ENCODE measurements at places on chromosomes 2 and 18.
A peak's percentile ranks its signal among the peaks of the same experiment; 100 is the strongest.

DNA sequence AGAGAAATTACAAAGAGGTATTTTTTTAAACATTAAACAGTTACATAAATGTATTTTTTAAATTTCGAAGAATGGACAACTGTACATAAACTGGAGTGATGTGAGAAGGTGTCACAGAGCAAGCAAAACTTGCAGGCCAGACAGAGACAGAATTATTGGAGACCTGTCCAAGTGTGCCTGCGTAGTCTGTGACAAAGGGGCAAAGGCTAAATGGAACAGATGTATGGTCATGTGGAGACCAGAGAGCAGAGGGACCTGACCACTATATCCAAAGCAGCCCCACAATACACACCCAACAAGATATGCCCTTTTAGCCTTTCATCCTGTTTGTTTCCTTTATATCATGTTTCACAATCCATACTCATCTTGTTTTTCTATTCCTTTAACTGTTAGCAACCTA, 225.3 kb upstream of the VWC2L start:
- no peak for DNase-seq

GRCh38 chr2:28525481-28525880, 29.6 kb downstream of the PLB1 start:
- DNase-seq, result no peak

- no peak for DNase-seq
Observed at GRCh38 chr2:196887431-196887830, 39.1 kb downstream of the PGAP1 start.

DNA sequence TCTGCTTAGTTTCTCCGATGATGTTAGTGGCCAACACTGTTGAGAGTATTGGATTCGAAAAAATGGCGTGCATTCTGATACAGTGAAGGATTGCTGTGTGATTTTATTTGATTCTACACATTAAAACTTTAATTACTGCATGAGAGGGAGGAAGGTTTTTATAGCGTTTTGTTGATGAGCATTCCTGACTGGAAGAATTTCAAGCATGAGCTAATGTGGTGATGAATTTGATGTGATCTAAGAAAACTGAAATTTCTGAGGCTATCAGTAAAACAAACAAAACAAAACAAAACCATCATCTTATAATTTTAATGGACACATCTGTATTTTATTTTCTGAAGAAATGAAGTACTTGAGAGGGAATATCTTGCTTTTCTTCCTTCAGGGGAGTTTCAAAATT, 59.6 kb downstream of the ITGB6 start:
- no peak for DNase-seq

- DNase-seq, result no peak
Observed at GRCh38 chr2:67627456-67628207, 230.5 kb downstream of the ETAA1 start.

DNA sequence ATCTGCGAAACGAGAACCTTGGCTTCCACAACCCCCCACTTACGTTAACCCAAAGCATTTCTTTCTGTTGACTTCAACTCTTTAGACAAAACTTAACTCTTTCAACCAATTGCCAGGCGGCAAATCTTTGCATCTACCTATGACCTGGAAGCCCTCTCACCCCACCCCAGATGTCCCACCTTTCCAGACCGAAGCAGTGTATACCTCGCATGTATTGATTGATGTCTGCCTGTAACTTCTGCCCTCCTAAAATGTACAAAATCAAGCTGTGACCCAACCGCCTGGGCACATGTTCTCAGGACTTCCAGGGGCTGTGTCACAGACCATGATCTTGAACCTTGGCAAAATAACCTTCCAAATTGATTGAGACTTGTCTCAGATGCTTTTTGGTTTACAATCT, 12.3 kb downstream of the AQP12B start:
- DNase-seq, result no peak

DNA sequence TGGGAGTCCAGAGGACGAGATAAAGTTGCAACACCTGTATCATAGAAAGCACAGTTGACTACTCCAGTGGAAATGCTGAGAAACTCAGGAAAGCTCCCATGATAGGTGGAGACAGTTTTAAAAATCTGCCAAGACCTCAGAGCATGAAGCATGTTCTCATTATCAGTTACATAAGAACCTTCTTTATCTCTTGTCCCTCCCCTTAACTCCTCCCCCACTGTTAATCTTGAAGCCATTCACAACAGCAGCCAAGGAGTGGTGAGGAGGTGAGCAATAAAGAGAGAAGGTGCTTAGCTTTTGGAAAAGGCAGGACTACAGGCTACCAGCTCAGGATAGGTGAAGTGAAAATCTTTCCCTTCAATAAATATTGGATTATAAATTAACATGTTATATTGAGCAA, 657.9 kb downstream of the NYAP2 start:
- DNase-seq, result no peak

GRCh38 chr2:232998666-232998985, 14.4 kb downstream of the NGEF start:
- no peak for DNase-seq

DNA sequence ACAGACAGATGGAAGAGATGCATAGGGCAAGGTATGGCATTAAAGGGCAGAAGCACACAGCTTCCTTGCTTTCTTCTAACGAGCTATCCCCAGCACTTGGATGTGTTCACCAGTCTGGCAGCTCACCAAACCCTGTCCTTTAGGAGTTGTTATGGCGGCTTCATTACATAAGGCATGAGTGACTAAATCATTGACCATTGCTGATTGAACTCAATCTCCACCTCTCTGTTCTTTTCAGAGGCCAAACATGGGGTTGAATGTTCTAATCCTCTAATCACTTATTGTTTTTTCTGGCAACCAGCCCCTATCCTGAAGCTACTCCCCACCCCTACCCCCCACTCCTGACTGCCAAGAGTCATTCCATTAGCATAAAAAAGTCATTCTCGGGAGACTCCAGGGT, 301.8 kb downstream of the XIRP2 start:
- DNase-seq, result peak; percentile 82

GRCh38 chr18:67478249-67478648, 38.3 kb downstream of the DSEL start:
- DNase-seq, result no peak

DNA sequence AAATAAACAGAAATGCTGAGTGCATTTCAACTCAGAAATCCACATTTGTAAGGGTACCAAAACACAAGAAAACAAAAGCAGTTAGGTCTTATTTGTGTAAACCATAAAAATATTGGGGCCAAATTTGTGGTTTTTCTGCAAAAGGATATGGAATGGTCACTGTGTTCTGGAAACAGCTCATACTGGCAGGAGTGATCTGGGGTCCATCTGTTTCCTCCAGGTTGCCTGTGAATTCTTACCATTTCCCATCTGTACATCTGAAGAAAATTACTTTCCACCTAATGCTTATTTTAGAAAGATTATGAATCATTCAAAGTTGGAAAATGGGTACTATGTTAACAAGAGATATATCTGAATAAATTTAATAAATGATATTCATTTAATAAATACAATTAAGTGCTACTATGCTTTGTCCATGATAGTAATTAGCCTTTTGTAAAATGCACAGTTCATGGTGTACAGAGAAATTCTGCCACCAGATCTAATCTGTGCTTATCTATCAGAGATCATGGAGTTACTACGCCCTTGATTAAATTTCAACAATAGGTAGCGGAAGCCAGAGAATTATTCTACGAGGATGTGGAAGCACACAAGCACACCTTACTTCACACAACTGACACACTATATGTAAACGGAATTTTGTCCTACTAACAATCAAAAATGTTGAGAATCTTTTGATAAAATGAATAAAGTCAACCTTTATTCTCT, 10.9 kb downstream of the ALS2 start:
- DNase-seq, result no peak

DNA sequence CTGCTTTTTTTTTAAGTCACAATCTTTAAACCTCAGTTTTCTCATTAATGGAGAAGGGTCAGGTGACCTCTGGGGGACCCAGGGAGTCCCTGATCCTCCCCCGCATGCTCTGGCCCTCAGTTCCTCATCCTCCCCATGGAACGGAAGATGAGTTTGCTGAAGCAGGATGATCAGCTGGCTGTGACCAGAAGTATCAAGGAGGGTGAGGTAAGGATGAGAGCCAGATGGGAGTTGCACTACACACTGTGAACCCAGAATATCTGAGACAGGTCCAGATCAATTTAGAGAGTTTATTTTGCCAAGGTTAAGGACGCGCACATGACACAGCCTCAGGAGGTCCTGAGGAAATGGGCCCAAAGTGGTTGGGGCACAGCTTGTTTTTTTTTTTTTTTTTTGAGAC, 3.8 kb downstream of the CATIP start:
- no peak for DNase-seq

DNA sequence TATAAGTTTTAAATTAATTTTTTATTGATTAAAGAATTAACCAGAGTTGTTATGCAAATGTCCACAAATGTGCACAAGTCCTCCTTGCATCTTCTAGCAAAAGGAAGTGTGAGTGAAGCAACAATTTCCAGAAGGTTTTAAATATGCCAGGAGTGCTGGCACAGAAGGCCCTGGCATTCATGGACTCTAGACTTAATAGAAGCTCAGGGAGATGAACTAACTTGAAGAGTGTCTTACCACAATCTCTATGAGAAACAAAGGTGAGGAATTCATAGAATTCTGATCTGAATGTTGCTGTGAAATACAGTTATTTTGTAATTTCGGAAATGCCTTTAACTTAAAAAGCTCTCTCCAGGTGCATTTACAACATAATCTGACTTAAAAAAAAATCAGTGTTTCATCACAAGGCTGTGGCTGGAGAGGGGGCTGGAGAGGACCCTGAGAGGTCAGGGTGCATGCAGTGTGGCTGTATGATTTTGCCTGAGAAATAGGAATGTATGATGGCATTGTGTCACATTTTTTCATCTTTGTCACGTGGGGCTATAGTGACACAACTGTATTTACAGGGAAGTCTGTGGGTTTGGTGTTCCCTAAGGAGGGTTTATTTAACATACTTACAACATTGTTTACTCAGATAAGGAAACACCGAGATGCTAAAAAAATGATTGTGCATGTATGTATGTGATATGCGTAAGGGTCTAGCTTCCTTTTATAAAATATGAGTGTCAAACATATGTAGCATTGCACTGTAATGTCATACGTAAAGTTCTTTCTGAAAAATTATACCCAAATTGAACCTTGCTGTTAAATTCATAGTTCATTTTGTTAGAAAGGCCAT, 66.2 kb downstream of the MAP4K4 start:
- no peak for DNase-seq

GRCh38 chr2:2158915-2159314, 172.2 kb downstream of the MYT1L start:
- DNase-seq, result no peak

DNA sequence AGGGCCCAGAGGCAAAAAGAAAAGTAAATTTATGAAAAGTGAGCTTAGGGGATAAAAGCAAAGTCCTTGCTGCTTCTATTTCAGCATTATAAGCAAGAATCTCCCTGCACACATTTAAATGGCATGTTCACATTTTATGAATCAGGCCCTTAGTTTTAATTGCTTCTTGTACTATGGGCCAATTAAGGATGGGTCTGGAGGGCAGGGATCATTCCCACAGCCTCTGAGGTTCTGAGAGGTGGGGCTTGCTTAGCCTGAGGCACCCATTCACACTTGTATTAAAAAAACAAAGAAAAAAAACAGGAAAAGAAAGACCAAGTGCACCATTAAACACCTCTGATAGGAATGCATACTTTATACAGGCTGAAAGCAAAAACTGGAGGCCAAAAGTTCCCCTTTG, 565.1 kb downstream of the BCL11A start:
- DNase-seq, result no peak

DNA sequence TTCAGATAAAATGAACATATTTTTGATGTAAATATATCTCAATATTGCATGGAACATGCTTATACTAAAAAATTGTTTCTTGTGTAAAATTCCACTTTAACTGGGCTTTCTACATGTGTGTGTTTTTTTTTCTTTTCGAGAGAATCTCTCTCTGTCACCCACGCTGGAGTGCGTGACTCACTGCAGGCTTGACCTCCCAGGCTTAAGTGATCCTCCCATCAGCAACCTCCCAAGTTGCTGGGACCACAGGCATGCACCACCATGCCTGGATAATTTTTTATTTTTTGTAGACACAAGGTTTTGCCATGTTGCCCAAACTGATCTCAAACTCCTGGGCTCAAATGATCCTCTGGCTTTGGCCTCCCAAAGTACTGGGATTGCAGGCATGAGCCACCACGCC, 254.6 kb downstream of the LOXHD1 start:
- no peak for DNase-seq

DNA sequence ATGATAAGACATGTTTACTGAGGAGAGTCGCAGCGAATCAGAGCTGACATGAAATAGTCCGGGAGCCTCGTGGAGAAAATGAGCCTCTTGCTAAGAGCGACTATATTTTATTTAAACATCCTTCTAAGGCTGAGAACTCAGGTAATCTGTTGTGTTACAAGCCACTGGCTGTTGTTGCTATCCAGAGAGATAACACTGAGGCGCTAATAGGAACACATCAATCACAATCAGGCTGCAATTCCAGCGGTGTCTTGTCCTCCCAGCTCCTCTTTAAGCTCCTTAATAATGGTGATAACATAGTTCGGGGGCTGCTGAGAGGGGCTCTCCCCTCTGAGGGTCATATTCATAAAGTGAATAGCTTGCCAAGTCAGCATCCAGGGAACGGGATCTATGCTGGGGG, 95.1 kb downstream of the INSIG2 start:
- DNase-seq, result no peak

- no peak for DNase-seq
Observed at GRCh38 chr2:6654279-6654678, 211.4 kb downstream of the CMPK2 start.

DNA sequence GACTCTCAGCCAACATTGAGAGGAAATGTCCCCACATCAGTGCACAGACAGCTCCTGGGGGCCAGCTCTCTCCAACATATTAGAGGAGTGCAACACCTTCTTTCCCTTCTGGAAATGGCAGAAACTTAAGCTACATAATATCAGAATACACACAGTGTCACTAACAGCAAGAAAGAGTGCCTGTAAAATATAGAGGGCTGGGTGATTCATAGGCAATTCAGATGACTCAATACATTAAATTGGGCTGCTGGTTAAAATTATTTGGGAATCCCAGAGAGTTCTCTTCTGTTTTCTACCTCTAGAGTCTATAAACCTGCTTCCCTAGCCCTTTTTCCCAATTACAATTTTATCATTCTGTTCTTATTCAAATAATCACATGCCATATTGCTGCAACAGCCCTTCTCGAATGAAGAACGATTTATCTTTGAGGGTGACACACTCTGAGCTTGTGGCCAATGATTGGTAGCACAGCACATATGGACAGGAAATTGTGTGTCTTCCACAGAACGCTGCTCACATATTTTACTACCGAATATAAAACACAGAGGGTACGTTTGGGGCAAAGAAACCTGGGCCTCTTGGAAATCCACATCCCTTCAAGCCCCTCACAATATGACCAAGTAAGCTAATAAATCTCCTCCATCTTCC, 381.2 kb downstream of the MBD2 start:
- no peak for DNase-seq

GRCh38 chr2:239735829-239736357, 289.2 kb downstream of the NDUFA10 start:
- no peak for DNase-seq
